AG04450 (cell line): ENCODE measurements at places on chromosomes 16 and 17.

- DNase-seq, result no peak
Measured at GRCh38 chr17:21174186-21174585, 39.8 kb downstream of the TMEM11 start.

DNA sequence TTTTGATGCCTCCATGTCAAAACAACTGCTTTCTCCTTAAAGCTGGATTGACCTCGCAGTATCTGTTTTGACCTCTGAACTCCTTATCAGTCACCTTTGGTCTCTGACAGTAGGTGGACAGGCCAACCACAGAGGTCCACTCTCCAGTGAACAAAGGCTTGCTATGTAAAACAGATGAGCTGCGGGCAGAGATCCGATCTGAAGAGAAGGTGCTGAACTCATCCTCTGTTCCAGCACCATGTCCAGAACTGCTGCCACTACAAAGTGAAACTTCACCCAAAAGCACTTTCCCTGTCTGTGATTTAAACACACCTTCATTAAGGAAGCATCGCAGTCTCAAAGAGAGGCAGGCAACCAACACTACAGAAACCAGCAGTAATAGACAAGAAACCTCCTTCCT lies 117.3 kb upstream of the CORO6 start:
- DNase-seq, result no peak

DNA sequence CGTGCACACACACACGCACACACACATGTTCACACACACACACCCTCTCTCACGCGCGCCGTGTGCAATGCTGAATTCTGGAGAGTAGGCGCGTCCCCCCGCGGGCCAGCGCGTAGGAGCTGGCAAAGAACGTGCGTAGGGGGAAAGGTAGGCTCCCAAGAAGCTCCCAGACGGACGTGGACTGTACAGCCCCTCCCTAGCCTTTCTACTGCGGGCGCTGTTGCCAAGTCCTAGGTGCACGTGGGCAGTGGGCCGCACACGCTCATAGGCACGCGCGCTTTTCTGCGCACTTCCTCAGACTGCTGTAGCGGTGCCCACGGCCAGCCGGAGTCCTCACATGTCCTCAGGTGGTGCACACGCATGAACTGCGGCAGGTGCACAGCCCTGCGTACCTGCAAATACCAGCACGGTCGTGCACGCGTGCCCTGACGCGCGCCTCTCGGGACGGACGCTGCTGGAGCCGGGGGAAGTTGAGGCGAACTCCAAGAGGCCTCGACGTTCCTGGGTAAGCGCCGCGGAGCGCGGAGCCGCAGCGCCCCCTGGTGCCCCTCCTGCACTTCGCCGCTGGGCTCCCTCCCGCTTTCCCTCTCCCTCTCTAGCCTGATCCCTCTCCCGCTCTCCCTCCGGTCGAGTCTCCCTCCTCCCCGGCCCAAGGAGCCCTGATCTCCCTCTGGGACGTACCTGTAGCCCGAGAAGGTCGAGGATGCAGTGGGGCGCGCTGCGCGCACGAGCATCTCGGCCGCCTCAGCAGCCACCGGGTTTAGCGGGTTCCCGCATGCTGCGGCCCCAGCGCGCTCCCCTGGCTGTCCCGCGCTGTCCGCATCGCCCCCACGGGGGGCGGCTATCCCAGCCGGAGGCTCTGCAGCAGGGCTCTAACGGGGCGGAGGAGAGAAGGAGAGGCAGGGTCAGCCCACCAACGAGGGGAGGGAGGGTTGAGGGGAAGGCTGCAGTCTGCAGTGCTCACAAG lies 749 bp downstream of the GRIN2A start:
- DNase-seq, result no peak

DNA sequence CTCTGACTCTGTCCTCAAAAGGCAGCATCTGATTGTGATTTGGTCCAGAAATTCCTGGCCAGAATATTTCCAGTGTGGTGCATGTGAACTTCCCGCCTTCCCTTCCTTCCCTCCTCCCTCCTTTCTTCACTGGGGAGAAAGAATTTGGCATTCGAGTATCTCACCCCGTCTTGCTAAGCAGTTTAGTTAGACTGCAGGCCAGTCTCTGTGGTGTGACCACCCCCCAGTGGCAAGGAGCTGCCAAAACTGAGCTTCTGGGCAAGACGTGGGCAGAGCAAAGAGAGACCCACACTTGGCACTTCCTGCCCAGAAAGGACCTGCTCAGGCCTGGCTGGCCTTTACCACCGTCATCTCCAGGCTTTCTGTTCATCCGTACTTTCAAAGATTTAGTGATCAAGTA lies 36.4 kb downstream of the SNX20 start:
- DNase-seq, result no peak

DNA sequence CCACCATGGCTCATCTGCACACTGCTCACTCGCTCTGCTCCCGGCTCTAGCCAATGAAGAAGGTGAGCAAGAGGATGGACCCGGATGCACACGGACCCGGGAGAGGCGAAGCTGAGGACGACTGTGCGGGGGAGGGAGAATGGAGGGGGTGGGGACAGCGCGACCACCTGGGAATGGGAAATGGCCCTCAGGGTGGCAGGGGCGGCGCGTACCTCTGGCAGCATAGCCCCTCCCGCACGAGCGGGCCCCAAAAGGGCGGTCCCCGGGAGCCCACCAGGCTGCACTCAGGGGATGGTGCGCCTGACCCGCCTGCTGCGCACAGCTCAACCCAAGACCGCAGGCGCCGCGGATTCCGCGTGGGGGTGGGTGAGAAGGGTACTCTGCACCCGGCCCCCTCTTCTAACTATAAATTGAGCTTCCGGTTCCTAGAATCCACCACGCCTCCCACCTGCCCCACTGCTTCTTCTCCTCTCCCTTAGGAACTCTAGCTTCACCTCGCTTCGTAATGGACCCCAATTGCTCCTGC lies 6.1 kb downstream of the MT1H start:
- no peak for DNase-seq

DNA sequence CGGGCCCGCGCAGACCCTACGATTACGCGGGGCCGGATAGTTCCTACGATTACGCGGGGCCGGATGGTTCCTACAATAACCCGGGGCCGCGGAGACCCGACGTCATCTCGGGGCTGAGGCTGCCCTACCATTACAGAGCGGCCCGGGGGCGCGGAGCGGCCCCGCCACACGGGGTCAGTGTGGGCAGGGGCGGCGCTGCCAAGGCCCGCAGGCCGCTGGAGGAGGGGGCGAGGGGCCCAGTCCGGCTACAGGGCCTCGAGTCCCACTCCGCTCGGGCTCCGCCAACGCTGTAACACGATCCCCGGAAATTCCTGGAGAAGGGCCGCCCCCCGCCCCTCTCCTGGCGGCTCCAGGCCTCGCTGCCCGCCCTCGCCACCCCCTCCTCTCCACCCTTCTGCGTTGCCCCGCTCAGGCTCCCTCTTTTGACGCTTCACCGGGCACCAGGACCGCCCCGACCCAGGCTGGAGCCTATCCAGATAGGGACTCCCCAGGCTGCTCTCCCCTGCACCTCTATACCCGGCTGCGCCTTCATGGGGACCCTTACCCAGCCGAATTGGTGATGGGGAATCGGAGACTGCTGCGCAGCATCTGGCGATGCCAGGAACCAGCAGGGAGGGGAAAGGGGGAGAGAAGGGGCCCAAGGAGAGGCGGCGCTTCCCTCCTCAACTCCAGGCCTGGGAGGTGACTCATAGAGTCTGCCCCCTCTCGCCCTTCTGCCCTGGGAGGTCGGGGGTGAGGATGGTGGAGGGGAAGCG lies at the start of gene RAB34:
Gene RAB34, minus strand, starts transcription at position 291 of the 755 bp plus-strand sequence. CDS start 602 bp downstream, outside the sequence.
- DNase-seq, result peak; percentile 74

- no peak for DNase-seq
Measured at GRCh38 chr17:80885947-80886582, 105.6 kb upstream of the CHMP6 start.

DNA sequence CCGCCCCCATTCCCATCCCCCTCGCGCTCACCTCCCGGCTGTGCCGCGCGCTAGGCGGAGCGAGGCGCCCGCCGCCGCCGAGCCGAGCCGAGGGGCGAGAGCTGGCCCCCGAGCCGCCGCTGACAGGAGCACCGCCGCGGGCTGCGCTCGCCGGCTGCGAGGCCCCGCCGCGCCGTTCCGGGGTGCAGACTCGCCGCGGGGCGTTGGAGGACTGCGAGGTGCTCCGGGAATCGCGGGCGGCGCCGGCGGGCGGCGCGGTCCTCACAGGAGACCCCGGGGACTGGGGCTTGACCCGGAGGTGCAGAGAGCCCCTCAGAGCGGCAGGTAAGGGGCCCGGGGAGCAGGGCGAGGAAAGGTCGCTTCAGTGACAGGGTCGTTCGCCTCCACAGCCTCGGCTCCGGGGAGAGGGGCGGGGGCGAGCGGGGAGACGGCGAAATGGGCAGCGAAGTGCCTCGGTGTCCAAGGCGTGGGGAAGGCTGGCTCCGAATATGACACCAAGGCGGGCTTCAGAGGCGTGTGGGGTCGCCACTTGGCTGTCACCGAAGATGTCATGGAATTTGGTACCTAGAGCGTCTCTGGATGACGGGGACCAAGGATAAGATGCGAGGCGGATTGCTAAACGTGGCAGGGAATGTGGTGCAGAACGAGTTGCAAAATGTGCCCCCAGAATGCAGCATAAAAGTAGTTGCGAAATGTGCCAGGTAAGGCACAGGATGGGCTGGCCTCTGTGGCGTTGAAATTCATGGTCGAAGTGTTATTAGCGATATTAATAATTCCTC lies 580 bp downstream of the TANC2 start:
- no peak for DNase-seq

DNA sequence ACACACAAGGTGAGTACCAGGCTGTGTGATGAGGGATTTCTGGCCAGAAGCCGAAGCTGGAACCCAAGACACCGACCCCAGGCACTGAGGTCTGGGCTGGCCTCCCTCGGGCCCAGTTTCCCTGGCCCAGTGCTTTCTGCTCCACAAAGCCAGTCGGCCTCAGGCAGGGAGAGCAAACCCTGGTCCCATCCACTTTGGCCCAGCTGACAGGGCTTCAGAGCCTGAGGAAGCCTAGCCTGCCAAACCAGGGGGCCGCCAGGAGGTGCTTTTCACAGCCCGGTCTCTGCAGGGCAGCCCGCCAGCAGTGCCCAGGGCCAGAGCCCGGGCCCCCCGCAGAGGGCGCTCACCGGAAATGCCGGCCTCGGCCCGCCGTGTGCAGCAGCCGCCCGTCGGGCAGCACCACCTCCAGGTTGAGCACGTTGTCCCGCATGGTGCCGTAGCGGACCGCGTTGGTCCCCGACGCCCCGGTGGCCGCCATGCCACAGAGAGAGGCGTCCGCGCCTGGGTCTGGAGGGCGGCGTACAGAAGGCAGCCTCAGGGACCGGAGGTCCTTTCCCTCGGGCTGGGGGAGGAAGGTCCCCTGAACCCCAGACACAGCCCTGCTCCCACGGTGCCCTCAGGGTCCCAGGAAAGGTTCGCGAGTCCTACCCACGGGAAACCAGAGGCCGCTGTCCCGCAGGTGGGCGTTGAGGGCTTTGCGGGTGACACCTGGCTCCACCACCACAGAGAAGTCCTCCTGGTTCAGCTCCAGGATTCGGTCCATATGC lies 2.2 kb downstream of the LDHD start:
- DNase-seq, result no peak

- no peak for DNase-seq
Measured at GRCh38 chr16:28324235-28324886, 32.0 kb downstream of the SBK1 start.

GRCh38 chr16:46828292-46828691 lies 2.7 kb downstream of the C16orf87 start:
- no peak for DNase-seq

GRCh38 chr16:48632137-48632774 lies 22.3 kb upstream of the N4BP1 start:
- DNase-seq, result no peak

- DNase-seq, result no peak
Measured at GRCh38 chr16:3113765-3114479, 1.5 kb downstream of the ZNF205 start.

- no peak for DNase-seq
Measured at GRCh38 chr17:56793531-56793930, 40.2 kb downstream of the C17orf67 start.

DNA sequence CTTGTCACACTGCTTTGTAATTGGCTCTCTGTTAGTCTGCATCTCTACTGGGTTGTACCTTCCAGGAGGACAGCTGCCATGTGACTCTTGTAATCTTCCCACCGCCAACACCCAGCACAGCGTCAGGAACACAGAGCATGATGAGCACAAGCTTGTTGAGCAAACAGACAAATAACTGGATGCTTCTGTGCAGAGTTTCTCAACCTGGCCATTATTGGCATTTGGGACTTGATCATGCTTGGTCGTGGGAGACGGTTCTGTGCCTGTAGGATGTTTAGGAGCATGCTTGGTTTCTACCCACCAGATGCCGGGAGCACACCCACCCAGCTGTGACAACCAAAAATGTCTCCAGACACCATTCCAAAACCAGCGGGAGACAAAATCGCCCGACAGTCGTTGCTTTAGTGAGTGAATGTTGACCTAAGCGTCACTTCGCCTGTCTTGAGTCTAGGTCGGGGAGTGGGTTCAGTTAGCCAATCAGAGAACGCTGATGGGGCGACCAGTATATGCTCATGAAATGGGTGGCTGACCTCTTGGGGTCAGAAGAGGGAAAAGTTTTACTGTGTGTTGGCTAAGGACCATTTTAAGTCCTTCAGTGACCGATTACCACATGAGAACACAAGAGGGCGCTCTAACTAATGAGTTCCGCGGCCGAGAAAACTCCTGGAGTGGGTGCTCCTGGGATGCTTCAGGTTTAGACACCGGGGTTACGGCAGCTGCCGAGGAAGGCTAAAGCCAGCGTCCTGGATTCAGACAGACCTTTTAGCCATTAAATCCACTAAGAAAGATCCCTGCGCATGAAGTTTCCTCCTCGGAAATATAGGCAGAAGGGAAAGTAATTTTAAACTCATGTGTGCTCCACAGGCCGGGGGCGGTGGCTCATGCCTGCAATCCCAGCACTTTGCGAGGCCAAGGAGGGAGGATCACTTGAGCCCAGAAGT lies 57.8 kb upstream of the TEX2 start:
- peak; percentile 30 for DNase-seq

GRCh38 chr16:78448658-78449271 lies 349.3 kb downstream of the WWOX start:
- DNase-seq, result no peak

DNA sequence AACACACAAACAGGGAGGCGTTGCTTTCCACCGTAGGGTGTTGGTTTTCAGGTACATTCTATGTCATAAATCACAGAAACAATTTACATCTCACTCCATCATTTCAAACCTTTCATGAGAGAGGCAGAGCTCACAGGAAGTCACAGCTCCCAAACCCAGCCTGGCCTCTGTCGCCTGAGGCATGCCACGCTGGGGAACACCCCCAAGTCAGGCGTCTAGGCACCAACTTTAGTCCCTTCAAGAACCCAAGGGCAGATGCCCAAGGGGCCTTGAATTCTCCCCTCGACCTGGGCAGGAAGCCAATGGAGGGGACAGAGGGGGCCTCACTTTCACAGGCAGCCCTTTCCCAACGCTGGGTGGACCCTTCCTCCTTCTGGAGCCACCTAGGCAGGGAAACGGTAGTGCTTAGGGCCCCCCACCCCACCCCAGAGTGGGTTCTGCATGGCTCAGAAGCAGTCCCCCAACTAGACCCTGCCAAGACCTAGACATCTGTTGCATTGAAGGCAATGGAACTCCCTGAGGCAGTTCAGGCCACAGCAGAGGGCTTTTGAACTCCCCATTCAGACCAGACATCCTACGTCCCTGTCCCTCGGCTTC lies 10.6 kb downstream of the TBX4 start:
- DNase-seq, result no peak

- no peak for DNase-seq
Measured at GRCh38 chr17:74864866-74865395, 5.2 kb upstream of the GRIN2C start.

GRCh38 chr17:1505586-1505985 lies 10.8 kb downstream of the INPP5K start:
- no peak for DNase-seq
